ENCODE measurements at places on chromosomes 2 and 18.

- DNase-seq = peak; percentile 88
These were observed 60.0 kb downstream of the MYO1B start for GRCh38 chr2:191304939-191305875.

DNA sequence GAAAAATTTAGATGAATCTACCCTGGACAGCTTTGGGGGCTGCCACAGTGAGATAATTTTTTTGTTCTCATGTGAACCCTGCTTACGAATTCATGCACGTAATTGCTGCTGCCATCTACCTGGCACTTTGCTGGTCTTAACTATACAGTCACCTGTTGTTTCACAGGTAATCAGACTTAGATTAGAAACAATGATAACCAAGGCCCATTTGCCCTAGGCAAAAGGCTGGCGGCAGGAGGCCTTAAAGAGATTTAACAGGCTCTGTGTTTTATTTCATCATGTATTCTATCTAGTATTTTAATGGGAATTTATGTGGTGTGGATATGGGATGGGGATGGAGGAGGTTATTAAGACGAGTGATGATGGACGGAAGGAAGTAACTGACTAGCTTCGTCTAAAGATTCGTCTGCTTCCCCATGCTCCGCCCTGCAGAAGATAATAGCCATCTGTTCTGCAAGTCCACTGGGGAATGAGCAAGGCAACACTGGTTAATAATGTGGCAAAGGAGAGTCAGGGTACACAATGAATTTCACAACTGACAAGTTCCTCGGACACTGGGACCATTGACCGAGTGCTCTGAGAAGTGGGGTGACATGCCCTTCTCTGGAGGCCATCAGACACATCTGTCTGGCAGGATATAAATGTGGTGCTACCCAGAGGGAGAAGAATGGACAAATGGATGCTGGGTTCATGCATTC is 291.8 kb upstream of the TNP1 start:
- DNase-seq = no peak

- DNase-seq = peak; percentile 87
These were observed 180.0 kb upstream of the CCDC150 start for GRCh38 chr2:196459539-196459938.

DNA sequence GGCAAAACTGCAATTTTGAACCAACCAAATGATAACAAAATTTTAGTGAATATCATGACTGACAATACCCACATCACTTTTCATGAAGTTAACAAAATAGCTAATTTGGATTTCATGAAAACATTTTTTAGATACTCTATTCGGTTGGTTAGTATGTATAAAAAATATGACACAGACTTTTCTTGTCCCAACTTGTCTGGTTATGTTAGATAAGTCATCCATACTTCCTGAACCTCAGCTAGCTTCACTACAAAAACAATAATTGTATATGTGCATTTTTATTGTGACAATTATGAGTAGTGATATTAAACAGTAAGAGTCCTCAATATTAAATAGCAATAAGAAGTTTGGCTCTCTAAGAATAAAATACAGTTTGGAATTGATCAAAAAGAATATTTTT is 408.1 kb upstream of the DSEL start:
- DNase-seq = no peak

DNA sequence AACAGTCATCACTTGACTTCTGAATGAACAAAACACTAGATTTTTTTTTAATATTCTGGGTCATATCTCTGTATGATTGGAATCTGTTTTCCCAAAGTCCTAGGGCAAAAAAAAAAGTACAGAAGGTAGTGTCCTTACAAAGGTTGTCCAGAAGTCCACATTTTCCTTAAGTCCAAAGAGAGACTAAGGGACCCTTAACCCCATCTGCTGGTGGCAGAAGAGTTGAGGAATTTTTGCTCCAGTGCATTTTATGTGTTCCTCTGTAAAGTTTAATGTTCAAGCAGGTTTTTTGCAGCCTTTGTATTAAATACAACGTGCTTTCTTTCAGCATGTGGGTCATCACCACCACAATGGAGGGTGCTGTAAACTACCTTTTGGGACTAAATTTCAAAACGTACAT is 215.9 kb downstream of the SP3 start:
- DNase-seq = peak; percentile 20

DNA sequence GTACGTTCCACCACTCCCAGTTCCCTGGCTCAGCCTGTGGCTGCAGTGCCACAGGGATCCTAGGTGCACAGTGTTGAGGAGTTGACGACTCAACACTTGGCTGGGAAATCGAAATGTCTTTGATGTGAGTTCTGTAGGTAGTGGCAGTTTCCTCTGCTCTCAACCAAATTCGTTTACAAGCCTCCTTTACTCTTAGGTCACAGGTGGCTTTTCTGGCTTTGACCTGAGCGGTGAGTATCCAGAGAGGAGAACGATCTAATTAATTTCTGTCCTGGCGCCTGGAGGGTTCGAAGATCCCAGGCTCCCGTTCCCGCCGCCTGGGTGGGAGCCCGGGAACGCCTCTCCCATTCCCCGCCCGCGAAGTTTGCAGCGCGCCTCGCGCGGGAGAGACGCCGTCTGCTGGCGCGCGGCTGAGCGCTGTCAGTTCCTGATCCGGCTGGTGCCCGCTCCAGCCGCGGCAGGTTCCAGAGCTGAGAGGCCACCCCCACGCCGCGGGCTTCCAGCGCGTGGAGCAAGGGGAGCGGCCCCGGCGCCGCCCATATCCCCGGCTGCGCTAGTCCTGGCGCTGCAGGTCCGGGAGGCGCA is at the start of gene LAMA3:
LAMA3 (plus strand) TSS at position 423 of the 585 bp plus-strand sequence. CDS start 231 bp downstream, outside the sequence.
- DNase-seq = peak; percentile 31

DNA sequence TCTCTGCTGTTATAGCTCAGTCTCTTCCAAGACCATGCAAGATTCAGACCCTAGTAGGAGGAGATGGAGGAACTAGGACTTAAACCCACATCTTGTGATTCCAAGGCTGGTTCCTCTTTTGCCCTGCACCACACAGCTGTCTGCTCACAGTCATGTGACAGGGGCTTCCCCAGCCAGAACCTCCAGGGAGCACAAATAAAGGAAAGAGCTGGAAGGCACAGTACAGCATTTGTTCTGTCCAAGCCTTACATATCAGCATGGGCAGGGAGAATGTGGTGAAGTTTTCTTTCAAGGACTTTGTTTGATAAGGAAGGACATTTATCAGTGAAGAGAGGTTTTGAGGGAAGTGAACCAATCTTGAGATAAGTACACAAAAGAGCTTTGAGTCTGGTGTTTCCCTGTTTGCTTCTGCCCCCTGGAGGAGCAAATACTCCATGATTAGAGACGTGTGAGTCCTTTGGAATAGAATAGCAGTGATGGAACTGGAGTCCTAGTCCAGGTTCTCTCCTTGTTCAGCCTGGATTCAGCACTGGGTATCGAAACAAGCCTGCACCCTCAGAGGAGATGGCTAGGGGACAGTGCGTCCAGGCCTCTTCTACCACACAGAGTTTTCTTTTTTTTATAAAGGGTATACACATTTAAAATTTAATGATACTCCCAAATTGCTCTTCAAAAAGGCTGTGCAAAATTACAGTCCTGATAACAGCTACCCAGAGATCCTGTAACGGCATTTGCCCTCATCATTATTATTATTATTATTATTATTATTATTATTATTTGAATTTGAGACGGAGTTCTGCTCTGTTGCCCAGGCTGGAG is 24.6 kb upstream of the CASP10 start:
- DNase-seq = peak; percentile 94

DNA sequence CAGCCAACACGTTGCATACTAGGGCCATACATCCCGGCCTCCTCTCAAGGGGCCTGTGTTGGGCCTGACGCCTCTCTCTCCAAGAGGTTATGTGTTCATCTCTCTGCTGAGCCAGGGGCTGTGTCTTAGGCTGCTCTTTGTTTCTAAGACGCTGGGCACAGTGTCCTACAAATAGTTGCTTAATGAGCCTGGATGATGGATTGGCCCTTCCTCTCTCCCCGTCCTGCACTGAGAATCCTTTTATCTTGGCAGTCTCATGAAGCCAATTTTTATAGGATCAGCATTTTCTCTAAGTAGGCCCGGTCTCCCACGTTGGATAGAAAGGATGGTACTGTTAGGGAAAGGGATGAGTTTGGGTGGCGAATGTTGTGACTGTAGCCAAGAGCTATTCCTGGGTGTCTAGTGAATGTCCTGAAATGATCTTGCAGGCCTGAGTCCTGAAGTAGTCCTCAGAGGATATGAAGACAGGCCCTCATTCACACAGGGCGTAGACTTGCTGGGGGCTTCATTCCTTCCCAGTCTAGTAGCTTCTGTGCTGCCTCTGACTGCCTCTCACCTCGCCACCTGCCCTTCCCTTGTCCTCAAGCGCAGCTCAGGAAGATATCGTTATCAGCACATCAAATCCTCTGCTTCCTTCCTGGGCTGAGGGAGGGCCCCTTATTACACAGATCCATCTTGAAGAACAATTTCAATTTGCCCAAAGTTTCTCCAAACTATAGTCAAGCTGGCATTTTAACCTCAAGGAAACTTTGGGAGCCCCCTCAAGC is 8.8 kb downstream of the LBH start:
- peak; percentile 9 for DNase-seq

- peak; percentile 22 for DNase-seq
These were observed 167.2 kb downstream of the TRIB2 start for GRCh38 chr2:12883906-12884305.

DNA sequence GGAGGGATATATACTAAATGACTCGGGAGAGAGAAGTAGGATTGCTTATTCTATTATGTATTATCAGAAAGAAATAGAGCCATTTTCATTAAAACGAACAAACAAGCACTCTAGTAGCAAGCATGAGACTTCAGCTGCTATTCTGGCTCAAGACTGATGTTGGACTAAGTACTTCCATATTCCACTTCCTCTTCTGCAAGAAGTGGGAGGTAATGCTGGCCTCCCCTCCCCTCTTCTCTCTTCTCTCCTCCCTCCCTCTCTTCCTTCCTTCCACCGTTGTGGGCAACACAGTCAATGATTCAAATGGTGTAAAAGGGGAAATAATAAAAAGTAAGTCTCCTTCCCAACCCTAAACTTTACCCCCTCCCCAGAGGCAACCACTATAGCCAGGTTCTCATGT is 62.6 kb downstream of the EMX1 start:
- no peak for DNase-seq

GRCh38 chr2:138713069-138713496 is 67.1 kb downstream of the NXPH2 start:
- no peak for DNase-seq

DNA sequence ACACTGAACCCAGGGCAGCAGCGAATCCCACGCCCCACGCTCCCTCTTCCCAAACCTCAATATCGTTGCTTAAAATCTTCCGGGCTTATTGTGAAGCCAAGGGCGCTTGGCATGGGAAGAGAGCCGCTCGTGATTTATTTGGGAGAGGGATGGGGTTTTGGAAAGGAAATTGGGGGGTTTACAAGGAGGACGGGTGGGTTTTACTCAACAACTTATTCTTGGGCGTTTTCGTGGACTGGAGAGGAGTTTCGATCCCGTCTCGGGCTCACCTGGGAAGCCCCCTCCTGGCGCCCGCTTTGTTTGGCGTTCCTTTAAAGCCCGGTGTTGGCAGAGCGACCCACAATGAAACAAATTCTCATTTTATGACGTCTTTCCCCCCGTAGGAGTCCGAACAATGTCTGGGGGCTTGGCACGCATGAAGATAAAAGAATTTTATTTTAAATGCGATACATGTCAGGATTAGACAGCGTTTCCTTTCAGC is 135.3 kb downstream of the INSIG2 start:
- DNase-seq = no peak

DNA sequence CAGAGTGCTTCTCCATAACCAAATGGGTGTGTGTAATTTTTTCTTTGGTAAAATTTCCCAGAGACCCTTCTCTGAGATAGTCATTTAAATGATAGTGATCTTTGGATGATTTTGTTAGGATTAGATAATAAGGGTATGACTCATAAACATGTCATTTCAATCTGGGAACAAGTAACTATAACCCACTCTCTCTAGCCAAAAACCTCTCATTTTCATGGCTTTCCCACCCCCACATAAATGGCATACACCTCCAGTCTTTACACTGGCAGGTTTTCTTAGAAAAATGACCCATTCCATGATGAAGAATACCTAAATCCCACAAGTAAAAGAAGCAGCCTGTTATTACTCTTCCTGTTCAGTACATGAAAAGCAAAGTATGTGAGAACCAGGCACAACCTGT is 572.0 kb upstream of the ZEB2 start:
- no peak for DNase-seq

- no peak for DNase-seq
These were observed 17.5 kb upstream of the IL36G start for GRCh38 chr2:112960230-112960825.

- peak; percentile 5 for DNase-seq
These were observed 142.1 kb downstream of the CDCA7 start for GRCh38 chr2:173496746-173497145.

DNA sequence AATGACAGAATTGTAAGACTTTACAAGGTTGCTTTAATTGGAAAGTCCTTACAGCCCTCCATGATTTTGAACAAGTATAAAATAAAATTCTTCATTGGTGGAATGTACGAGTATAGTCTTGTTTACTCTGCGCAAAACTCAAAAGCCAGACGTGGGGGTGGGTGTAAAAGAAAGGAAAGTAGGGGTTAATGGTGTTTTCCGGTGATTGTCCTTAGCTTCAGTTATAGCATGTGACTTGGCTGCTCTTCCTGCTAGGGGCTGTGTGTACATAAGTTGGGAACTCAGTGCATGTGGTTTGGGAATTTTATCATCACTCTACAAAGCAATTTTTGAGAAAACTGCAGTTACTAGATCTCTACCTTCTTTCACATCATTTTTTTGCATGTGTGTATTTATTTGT is 82.4 kb upstream of the CAVIN2 start:
- no peak for DNase-seq

- peak; percentile 83 for DNase-seq
These were observed 36.1 kb upstream of the MRPL33 start for GRCh38 chr2:27735263-27735904.

DNA sequence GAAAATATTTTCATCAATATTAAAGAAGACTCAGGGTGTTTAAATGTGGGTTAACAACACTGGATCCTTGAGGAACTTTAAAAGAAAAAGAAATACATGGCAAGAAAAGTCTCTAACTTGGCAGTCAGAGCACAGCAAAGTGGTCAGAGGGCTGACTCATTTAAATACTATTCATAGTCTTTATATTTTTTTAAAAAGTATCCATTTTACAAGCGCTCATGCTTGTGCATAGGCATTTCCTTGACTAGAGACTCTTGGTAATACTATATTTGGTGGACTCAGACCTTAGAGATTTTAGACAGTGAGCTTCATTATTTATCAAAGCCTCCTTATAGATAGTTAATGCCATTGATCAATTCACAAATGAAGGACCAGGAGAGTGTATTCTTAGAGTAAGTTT is 110.2 kb downstream of the ABCA12 start:
- no peak for DNase-seq

- no peak for DNase-seq
These were observed 1171.7 kb upstream of the ZEB2 start for GRCh38 chr2:145691659-145692058.

DNA sequence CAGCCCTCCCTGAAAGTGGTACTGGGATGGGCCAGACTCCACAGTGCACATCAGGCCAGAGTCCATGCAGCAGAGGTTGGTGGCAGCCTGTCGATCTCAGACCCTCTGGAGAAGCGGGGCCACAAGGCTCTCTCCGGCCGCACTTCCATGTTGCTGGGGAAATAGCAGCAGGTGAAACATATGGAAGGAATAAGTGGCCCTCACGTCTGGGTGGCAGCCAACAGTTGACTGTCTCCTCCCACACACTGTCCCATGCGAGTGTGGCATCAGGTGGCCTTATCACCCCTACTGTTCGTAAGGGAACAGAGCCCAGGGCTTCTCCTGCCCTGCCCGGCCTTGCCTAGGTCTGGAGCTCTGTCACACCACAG is 58.1 kb upstream of the FOSL2 start:
- no peak for DNase-seq

All from amniotic epithelial cell (primary cell).